ENCODE measurements at places on chromosomes 5 and 9. TPM values are rescaled to one million over a fixed set of nuclear protein-coding genes. Genes with fewer than 3 reads are reported as not detected.

DNA sequence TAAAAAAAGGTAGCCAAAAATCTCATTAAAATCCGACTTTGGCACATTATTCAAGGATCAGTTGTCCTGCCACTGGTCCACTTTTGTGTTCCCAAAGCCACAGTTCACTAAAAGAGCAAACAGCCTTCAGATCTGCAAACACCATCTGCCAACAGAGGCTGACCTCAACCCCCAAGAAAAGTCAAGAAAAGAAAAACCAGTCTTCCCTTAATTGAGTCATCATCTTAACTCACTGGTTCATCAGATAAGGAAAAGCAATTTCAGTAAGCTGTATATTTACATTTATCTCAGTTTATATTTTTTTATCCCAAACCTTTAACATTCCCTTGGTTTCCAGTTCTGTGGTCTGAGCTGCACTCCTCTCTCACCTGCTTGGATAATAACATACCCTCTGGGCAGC is 21.2 kb downstream of the RASEF start:
- no peaks in the 10 kb centered on the region for H3K27me3 ChIP-seq
- no peak overlapping the region for H3K4me3 ChIP-seq
- H3K4me1 ChIP-seq, result peaks cover 8% of the 10 kb centered on the region
- no peaks in the 10 kb centered on the region for H3K36me3 ChIP-seq
- no peak for DNase-seq

- no peaks in the 10 kb centered on the region for H3K27me3 ChIP-seq
- H3K4me1 ChIP-seq, result peaks cover 45% of the 10 kb centered on the region
- no peak overlapping the region for H3K4me3 ChIP-seq
- H3K27ac ChIP-seq, result no peak overlapping the region
Observed at GRCh38 chr5:36908544-36909260, 32.1 kb downstream of the NIPBL start.

- H3K4me3 ChIP-seq, result no peak overlapping the region
- H3K36me3 ChIP-seq, result no peaks in the 10 kb centered on the region
- no peak for DNase-seq
- no peak overlapping the region for H3K27ac ChIP-seq
Observed at GRCh38 chr9:112711050-112711689, 6.7 kb downstream of the INIP start.

GRCh38 chr9:93520523-93520922 is 55.9 kb upstream of the PHF2 start:
- no peak for DNase-seq
- H3K4me3 ChIP-seq, result no peak overlapping the region
- H3K36me3 ChIP-seq, result peaks cover 38% of the 10 kb centered on the region

NFX1 gene
- total RNA-seq, result 61.1 TPM

ZNF879 gene
- 3.7 TPM for total RNA-seq
